ENCODE measurements at places on chromosomes 6 and 20.
A peak's percentile ranks its signal among the peaks of the same experiment; 100 is the strongest.

- DNase-seq = no peak
Measured at GRCh38 chr6:75747152-75747992, 1.7 kb upstream of the MYO6 start.

GRCh38 chr20:16929756-16930155, 181.6 kb downstream of the OTOR start:
- no peak for DNase-seq

- peak; percentile 89 for DNase-seq
Measured at GRCh38 chr20:49281059-49281912, 3.4 kb upstream of the ZNFX1 start.

GRCh38 chr6:41719436-41720261, 15.8 kb downstream of the TFEB start:
- no peak for DNase-seq

- DNase-seq = peak; percentile 68
Measured at GRCh38 chr6:6875818-6876470, 231.8 kb upstream of the RREB1 start.

GRCh38 chr6:145673504-145673903, 61.8 kb downstream of the EPM2A start:
- DNase-seq = peak; percentile 5
